ENCODE measurements at places on chromosomes 16 and 17.

DNA sequence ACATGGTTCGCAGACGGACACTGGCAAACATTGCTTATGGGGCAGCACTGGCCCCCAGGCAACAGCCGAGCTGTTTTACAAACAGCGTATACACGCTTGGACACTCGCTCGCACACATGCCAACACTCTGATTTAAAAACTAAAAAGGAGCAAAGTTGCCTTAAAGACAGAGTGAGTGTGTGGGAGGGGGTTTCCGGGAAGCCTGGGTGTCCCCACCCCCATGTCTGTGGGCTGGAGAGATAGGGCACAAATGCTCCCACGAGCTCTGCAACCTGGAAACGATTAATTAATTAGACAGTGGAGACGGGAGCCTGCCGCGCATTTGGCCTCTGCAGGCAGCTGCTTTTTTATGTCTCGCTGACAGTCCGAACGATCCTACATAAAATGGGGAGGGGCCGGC is 107.9 kb upstream of the ZNF469 start:
- no peak for DNase-seq

- DNase-seq: no peak
Observed at GRCh38 chr16:4900036-4900435, 36.9 kb downstream of the PPL start.

- DNase-seq: no peak
Observed at GRCh38 chr16:55497558-55497957, 11.3 kb upstream of the LPCAT2 start.

GRCh38 chr17:5675625-5676421 is 91.5 kb upstream of the NLRP1 start:
- DNase-seq: no peak

Data from A549 (cell line).